Jurkat, Clone E6-1 (cell line): ENCODE measurements at places on chromosomes 5 and 9.

DNA sequence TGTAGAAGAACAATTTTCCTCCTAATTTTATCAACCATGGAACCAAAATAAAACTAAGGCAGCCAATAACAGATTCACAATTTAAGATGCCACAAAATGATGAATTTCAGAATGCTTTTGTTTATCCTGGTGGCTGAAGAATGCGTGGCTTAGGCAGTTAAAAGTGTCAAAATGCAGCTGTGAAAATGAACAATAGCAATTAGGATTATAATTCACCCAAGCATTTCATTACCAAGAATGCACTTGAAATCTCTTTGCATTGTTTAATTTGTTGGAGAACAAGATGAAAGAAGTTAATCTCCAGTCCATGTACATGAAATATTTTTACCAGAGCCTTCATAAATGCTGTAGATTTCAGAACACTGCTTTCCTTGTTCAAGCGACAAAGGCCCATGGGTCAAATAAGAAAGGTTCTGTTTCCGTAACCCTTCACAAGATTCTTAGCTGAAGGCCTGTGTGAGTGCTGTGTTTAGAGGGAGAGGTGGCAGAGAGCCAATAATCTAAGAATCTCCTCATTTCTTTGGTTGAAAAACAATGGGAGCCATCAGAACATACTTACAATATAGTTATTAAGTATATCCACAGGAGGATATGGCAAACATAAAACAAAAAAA is 39.3 kb downstream of the CLINT1 start:
- no peak for DNase-seq

- DNase-seq: no peak
These were observed 366.9 kb upstream of the IRX2 start for GRCh38 chr5:3118340-3118739.

DNA sequence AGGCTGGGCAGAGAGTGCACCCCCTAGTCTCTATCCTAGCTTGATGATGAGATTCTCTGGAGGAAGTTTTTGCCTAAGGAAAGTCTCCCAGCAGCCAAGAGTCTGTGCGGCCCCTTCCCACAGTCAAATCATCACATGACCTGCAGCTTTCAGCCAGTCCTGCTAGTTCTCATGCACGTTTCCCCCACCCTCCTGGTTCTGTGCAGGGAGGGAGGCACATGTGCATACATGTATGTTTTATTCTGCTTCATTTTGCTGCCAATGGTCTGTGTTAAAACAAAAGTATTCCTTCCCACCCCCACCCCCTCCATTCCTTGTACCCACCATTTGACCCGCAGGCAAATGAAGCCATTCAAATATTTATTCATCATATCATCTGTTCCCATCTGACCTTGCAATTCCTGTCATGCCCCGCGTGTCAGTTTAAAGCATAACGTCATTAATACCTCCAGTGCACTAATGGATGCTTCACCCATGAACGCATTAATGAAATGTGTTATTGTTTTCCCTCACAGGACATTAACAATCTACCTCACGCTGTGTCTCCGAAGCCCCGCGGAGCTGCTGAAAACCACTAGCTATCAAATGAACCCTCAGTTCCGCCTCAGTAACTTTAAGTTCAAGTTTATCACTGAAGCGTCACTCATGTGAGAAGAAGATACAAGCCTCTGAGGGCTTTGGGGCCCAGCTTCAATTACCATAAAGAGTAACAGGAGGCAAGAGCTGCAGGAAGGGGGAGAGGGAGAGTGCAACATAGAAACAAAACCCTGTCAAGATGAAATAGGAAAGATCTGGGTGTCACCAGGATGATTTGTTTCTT is 139.6 kb downstream of the RASEF start:
- peak; percentile 62 for DNase-seq

- DNase-seq: no peak
These were observed 12.9 kb upstream of the PAM start for GRCh38 chr5:102742215-102742614.

DNA sequence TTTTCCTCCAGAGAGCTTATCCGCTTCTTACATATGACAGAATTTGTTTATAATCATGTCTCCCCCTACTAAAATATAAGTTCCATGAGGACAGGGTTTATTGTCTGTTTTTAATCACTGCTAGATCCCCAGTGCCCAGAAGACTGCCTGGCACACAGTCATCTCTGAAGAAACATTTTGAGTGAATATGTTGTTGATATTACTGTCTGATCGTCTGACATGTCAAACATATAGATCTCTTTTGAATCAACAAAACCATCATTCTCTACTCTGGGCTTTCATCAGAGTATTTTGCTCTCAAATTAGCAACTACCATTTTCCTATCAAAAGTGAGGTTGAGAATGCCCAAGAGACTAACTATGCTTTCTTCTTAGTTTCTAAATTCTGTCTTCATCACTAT is 67.3 kb upstream of the SHISAL2B start:
- DNase-seq: no peak

DNA sequence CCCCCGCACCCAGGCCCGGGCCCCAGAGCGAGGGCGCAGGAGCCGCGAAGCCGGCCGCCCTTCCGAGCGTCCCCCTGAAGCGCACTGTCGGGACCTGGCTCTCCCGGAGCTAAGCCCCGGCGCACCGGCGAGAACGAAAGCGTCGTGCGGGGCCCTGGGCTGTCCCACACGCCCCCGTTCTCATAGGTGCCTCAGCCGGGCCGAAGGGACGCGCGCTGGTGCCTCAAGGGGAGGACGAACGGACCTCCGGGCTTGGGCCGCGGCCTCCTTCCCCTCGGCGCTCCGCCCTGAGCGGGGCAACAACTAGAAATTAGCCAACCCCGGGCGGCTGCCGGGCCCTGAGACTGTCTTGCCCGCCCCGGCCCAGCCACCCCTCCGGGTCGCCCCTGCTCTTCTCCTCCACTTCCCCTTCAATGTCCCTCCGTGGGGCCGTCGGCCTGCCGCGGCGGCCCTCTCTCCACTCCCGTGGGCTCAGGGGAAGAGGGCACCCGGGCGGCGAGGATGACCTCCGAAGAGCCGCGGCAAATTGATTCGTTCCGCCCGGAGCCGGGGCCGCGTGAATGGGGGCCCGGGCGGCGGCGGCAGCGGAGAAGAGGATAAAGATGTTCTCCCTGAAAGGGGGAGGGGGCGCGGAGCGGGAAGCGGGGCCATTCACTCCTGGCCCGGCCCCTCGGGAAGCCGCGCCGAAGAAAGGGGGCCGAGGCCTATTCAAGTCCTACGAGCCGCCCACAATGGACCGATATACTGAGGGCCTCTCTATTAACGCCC is 3.5 kb upstream of the PRDM12 start:
- no peak for DNase-seq

GRCh38 chr5:57408285-57408684 is 74.3 kb downstream of the ACTBL2 start:
- no peak for DNase-seq

- DNase-seq: no peak
These were observed 5.2 kb downstream of the ATPSCKMT start for GRCh38 chr5:10244342-10244944.

GRCh38 chr5:147558826-147559225 is 49.0 kb upstream of the DPYSL3 start:
- DNase-seq: no peak

DNA sequence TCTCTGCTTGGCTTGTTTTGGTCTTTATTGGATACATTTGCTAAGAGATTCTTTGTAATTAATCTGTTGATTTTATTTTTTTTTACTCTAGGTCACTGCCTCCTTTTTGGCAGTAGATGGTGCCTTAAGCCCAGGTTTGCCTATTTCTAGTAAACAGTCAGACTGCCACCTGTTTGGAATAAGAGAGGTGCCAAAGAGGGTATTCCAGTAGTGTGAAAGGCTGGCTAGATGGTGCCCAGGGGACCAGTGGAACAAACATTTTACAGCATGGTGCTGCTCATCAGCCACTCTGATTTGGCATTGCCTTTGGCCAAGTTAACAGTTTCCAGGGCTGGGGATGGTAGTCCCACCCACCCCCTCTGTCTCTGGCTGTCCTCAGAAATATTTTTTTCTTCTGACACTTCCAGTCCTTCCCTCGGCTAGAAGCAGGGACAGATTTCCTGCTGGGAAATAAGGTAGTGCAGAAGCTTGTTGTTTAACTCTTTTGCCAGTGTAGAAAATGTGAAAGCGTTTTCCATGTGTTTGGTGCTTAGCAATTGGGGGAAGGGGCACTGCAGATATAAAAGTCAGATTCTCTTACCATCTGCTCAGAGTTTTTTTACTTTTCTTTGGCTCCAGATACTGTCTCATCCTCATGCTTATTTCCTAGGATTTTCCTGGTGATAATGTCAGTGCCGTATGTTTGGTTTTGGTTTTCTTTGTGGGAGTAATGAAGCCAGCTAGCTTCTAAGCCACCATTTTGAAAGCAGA is 36.6 kb upstream of the FBXL7 start:
- peak; percentile 7 for DNase-seq

GRCh38 chr9:130467316-130467715 is 22.6 kb downstream of the ASS1 start:
- DNase-seq: no peak

DNA sequence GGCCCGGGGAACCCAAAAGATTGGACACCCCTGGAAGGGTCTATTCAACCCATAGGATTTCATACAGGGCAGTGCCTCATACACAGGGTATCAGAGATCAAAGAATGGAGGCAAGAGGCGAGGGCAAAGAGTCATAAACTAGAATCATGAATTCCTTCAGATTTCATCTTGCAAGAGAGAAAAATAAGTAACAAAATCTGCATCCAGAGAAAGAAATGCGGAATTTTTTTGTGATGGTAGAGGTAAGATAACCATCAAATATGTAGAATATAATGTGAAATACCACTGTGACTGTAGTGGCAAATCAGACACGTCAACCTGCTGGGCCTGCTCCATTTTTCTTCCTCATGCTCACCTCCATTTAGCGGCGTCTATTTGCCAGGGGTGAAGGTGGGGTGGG is 143.6 kb downstream of the SNX18 start:
- DNase-seq: no peak

DNA sequence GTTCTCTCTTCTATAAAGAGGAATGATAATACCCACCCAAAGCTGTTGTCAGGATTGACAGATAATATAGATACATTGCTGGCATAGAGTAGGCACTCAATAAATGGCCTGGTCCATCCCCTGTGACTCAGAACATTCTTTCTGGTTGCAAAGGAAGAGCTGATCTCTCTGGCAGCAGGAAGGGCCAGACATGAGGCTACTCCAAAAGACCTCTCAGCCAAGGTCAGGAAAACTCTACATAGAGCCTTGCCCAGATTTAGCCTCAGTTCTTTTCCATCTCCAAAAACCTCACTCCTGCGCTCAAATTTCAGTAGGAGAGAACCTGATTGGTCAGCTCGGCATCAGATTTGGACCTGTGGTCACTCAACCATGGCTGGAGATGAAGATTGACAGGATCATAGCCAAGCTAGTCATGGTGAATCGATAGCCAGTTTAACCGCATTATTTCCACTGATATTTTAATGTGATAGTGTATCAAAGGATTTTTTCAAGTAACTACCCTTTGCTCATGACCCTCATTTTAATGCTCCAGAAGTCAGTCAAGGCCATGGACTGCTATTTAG is 319.6 kb downstream of the DRD1 start:
- DNase-seq: no peak

- peak; percentile 97 for DNase-seq
These were observed 13.4 kb upstream of the GRHPR start for GRCh38 chr9:37408933-37409710.

DNA sequence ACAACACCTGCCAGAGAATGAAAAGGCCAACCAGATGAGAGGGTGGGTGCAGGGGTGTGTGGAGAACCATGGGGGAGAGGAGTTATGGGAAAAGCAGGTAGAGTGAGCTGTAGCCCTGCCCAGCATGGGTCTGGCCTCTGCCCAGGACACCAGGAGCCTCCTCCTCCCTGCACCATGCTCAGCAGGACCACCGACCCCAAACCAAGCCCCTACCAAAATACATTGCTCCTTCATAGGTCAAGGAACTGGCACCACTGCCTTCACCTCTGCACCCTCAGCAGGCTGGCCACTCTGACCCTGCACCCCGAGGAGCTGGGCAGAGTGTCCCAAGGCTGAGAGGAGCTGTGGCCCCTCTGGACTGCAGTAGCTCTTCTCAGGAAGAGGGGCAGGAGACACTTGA is 102.0 kb downstream of the NSG2 start:
- no peak for DNase-seq

GRCh38 chr9:113996531-113997001 is 81.5 kb downstream of the AMBP start:
- no peak for DNase-seq
